Gastrocnemius medialis (tissue), 4 donors: ENCODE measurements at places on chromosomes 13 and 19. TPM values are rescaled to one million over a fixed set of nuclear protein-coding genes. Genes with fewer than 3 reads are reported as not detected.

GRCh38 chr13:80835902-80836301 lies 495.0 kb upstream of the SPRY2 start:
- no peak for DNase-seq

GRCh38 chr19:35963514-35963913 lies 27.3 kb downstream of the LRFN3 start:
- no peak for DNase-seq

- no peak for DNase-seq
Observed at GRCh38 chr13:112248406-112248760, 127.8 kb upstream of the SPACA7 start.

DNA sequence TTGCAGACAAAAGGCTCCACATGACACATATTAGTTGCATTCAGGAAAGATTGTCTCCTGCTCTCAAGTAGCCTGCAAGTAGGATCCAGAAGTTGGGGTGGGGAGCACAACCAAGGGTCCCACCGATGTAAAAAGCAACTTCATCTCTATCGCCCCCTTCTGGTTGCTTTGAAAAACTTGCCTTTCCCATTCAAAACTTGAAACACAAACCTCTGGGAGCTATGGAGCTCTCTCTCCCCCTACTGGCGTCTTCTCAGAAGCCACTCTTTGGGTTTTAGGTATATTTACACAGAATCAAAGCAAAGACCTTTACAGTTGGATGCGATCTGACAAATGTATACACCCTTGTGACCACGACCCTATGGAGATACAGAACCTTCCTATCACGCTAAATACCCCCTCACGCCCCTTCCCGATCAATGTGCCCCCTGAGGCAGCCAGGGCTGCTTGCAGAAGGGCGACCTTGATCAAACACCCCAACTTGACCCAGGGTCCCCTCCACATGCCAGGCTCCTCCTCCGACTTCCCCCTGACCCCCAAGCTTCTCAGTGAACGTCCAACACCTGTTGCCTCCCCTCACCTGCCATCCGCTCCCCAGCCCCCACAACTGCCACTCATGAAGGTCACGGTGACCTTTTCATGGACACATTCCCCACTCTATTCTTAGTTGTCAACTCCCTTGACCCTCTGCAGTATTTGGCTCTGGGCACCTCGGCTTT lies 10.1 kb downstream of the NOSIP start:
- DNase-seq = no peak

The ZNF154 gene
- 0.72 TPM for total RNA-seq

- DNase-seq = no peak
Observed at GRCh38 chr13:111241862-111242261, 78.6 kb upstream of the TEX29 start.

DNA sequence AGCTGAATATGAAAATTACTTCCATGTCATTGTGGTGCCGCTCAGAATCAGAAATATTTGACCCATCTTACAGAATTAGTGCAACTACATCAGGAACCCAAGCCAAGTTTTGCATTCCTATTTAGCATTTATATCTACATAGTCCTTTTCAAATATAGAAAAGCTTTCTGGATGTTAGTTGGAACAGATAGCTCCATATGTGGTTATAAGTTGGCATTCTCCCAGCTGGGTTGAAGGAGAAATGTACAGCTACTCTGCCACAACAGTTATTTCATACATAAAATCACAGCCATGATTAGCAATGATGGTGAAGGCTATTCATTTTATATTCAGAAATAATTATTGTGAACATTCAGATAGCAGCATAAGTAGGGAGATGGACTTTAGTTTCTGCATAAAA lies 28.2 kb downstream of the HPN start:
- DNase-seq = no peak

DNA sequence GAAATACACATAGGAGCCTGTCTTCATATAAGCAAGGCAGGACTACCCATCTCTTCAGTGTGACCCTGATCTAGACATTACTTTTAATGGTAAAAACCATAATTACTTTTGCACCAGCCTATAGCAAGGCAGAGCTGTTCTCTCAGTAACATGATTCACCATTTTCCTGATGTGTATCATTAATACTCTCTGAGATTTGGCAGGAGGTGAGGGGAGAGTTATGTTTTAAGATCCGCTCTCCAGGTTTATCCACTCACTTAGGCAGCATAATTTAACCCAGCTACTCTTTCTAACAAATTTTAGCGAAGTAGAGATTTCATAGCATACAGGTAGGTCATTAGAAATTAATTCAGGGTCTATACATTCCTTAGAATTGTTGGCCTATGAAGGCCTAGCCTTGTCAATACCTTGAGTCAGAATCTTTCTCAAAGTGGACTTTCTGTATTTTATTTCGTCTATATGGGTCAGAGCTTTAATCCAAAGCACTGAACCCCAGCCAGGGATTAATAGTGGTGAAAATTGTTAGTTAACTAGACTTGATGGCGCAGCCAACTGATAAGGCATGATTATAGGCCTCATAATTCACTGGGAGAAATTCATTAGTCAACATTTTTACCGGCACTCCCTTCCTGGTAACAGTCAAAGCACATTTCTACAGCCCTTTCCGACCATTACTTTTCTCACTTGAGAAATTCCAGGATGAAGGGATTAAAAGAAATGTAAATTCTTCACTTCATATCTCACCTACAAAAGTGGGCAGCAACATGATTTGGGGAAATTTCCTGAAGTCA lies 955.1 kb downstream of the DIAPH3 start:
- DNase-seq = no peak

DNA sequence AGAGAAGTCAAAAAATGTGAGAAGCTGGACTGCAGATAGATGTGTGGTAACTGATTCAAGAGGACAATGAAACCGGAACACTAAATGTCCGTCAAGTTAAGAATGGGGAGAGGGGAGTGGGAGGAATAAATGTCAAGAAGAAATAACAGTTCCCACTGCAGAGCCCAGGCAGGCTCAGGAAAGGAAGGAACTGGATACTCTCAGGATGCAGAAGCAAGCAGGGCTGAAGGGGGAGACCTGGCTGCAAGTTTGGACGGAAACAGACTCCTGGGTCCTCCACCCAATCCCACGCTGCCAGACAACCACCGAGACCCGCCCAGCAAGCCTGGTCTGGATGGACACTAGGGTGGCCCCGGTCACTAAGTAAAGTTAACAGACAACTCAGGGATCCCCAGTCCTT lies 18.1 kb downstream of the TUBGCP3 start:
- DNase-seq = no peak

The FGF21 gene
- total RNA-seq = not detected

The RNF17 gene
- total RNA-seq = not detected

The EDDM13 gene
- total RNA-seq = not detected

DNA sequence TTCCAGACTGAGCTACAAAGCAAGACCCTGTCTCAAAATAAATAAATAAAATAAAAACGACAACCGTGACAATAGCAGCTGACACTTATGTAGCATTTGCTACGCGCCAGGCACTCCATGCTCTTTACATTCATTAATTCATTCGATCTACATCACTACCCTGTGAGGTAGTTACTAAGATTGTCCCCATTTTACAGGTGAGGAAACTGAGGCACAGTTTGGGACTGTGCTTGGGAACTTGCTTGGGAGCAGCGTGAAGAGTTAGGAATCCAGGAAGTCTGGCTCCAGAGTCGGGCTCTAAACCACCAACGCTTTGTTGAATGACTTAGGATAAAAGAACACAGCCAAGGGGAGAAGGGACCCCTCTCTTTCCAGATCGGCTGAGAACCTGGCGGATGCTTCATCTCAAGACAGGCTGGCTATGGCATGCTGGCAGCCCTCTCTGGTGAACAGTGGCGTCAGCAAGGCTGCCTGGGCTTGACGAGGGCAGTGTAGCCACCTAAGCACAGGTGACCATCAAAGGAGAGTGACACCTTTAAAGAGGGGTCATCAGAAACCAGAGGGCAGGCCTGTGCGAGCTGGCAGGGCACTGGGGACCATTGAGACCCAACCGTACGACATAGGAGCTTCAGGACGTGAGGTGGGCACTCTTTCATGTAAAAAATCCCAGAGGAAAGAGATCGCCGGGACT lies 591 bp downstream of the DOHH start:
- DNase-seq = no peak

The NECTIN2 gene
- 20.8 TPM for total RNA-seq

The FAM83E gene
- total RNA-seq = not detected

The SPINT2 gene
- total RNA-seq = 0.26 TPM

The KCNC3 gene
- 0.53 TPM for total RNA-seq
